ENCODE measurements at places on chromosomes 13 and 19. TPM values are rescaled to one million over a fixed set of nuclear protein-coding genes. Genes with fewer than 3 reads are reported as not detected.

Gene LILRB3
- not detected for total RNA-seq

Gene FLT3LG
- total RNA-seq = 4.8 TPM

Gene PLPPR3
- 0.86 TPM for total RNA-seq

Gene OR7G1
- not detected for total RNA-seq

Gene MTIF3
- total RNA-seq = 52.5 TPM

- no peak for DNase-seq
Observed at GRCh38 chr19:51211833-51212232, 13.0 kb upstream of the CD33 start.

DNA sequence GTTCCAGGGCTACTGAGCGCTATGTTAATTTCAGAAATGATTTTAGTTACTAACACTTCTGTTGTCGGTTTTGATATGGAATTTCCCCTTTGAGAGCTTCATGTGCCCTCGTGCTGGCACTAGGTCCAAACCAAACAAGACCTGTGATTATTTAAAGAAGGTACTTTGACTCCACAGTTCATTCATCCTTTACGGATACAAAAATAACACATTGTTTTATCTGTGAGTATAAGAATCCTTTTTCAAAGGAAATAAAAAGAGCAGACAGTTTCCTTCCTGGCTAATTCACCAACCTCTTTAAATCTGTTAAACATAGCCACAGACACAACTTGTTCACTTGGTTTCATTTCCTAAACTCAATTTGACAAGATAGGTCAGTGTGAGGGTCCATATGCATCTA lies 141.2 kb downstream of the FLT1 start:
- no peak for DNase-seq

Data from fibroblast of villous mesenchyme (primary cell).